ENCODE measurements at places on chromosomes 1 and 21. TPM values are rescaled to one million over a fixed set of nuclear protein-coding genes. Genes with fewer than 3 reads are reported as not detected.

DNA sequence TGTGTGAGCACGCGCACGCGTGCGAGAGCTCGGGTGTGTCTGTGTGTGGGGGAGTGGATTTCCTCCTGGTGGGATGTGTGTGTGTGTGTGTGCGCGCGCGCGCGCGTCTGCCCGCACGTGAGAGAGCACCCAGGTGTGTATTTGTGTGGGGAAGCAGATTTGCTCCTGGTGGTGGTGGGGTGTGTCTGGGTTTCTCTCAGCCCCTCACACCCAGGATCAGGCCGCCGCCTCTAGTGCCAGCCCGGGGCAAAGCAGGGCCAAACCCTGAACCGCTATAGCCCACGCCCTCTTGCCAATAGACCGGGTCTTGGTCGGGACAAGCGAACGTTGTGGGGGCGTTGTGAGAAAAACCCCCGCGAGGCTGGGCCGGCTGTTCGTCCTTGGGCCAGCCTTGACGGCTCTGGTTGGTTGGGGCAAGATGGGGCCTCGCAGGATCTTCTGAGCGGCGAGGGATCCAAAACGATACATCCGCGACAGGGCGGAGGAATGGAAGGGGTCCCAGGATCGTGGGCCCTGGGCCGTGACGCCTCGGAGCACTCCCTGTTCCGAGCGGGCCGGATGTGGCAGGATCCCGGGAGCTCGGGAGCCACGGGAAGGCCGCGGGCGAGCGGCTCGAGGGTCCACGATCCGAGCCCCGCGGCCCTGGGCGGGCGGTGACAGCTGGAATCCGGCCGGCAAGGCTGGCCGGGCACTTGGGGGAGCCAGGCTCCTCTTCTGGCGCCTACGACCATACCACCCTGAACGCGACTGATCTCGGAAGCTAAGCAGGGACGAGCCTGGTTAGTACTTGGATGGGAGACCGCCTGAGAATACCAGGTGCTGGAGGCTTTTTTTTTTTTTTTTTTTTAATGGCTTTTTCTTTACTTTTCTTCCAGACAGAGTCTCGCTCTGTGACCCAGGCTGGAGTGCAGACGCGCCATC, 68.2 kb downstream of the RNF187 start:
- peak; percentile 51 for DNase-seq

GRCh38 chr1:231091831-231092301, 51.8 kb upstream of the FAM89A start:
- DNase-seq, result no peak

C1QA gene
- total RNA-seq, result 35.1 TPM

IVL gene
- total RNA-seq, result not detected

GRCh38 chr1:184724843-184725242, 29.8 kb downstream of the EDEM3 start:
- no peak for DNase-seq

- no peak for DNase-seq
Measured at GRCh38 chr1:156376958-156377919, 8.2 kb downstream of the RHBG start.

DNA sequence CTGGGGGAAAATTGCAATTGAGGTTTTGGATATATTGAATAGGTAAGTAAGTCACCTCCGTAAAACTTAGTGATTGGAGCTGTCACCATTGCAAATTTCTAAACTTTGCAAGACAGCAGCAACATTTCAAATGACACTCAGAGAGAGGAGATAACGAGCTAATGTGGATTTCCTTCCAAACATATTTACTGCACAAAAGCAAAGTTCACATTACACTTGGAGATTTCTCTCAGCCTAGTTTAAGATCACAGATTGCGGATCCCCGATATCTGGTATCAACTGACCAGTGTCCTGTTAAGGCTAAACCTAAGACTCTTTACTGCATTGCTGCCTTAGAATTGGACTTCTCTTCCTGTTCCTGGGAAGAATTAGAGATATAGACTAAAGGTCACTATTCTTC, 47.5 kb downstream of the ZNF697 start:
- no peak for DNase-seq

DNA sequence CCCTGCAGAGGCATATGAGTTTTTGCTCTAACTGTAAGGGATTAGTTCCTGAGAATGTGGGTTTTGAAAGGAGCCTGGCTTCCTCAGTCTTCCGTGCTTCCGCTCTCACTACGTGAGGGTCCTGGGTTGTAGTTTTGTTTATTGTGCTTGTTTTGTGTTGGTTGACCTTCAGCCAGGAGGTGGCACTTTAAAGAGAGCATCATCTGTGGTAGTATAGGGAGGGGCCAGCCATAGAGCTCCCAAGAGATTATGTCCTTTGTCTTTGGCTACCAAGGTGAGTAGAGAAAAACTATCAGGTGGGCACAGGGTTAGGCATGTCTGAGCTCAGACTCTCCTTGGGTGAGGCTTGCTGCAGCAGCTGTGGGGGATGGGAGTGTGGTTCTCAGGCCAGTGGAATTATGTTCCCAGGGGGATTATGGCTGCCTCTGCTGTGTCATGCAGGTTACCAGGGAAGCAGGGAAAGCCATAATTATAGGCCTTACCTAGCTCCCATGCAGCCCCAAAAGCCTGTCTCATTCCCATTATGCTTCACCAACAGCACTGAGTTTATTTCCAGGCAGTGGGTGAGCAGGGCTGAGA, 23.5 kb downstream of the CYP4B1 start:
- no peak for DNase-seq

- DNase-seq, result no peak
Measured at GRCh38 chr1:111483876-111484275, 10.1 kb downstream of the C1orf162 start.

GRCh38 chr1:197526736-197527371, 248.4 kb downstream of the DENND1B start:
- no peak for DNase-seq

DNA sequence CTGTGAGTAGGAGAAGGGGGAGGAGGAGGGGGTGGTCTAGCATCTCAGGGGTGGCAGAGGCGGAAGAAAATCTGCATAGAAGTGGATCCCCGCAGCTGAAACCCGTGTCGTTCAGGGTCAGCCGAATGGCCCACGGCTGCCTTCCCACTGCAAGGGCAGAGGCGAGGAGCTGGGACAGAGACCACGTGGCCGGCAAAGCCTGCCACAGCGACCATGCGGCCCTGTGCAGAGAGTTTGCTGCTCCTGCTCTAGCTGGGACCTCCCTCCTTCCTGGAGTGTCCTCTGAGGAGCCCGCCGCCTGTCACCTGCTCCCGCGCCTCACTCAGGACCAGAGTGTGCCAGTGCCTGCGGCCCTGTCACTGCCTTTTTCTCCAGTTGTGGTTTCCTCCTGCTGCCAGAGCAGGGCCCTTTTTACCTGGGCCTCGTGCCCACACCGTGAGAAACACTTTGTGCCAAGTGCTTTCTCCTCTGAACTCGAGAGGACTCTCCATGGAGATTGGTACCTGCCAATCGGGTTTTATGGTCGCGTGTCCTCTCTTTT, 5.4 kb upstream of the TRPM2 start:
- no peak for DNase-seq

DNA sequence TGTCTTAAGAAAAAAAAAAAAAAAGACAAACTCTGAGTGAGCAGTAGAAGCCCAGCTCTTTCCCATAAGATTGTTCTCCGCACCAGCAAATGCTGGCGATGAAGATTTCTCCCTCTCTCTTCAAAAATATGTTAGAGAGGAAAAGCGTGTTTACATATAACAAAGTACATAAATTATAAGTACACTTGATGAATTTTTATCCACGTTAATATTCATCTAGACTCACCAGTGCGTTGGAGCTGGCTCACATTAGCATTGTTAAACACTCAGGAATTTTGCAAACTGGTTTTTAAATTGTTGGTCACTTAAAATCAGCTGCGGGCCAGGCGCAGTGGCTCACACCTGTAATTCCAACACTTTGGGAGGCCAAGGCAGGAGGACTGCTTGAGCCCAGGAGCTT, 56.0 kb downstream of the RUNX3 start:
- DNase-seq, result no peak

- no peak for DNase-seq
Measured at GRCh38 chr1:22273686-22274681, 131.1 kb upstream of the WNT4 start.

- DNase-seq, result no peak
Measured at GRCh38 chr1:119012383-119012782, 24.2 kb upstream of the TBX15 start.

- no peak for DNase-seq
Measured at GRCh38 chr1:56025942-56026341, 553.4 kb downstream of the PLPP3 start.

LCE5A gene
- not detected for total RNA-seq

CCDC30 gene
- 2.0 TPM for total RNA-seq

DNA sequence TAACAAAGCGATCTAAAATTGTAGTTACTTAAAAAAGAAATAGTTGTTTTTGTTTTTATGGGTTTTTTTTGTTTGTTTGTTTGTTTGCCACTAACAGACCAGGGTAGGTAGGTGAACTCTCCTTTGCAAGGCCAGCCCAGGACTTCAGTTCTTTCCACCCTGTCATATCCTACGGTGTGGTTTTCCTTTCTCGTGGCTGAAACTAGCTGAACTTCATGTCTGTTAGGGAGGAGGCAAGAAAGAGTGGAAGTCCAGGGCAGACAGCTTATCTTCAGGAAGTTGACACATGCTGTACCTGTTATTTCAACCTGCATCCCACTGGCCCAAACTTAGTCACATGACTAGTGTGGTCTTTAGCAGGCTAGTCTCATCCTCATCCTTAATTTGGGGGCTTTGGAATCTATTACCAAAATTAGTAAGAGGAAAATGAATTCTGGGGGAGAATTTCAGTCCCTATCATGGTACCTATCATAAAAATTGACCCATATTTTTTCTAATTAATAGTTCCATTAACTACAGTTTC, 62.9 kb upstream of the LRRC7 start:
- DNase-seq, result no peak

KLHDC8A gene
- total RNA-seq, result not detected

- no peak for DNase-seq
Measured at GRCh38 chr1:103905363-103905762, 155.7 kb downstream of the AMY1C start.

BATF3 gene
- 1.9 TPM for total RNA-seq

TDRD5 gene
- total RNA-seq, result not detected

ERO1B gene
- 5.8 TPM for total RNA-seq

DNA sequence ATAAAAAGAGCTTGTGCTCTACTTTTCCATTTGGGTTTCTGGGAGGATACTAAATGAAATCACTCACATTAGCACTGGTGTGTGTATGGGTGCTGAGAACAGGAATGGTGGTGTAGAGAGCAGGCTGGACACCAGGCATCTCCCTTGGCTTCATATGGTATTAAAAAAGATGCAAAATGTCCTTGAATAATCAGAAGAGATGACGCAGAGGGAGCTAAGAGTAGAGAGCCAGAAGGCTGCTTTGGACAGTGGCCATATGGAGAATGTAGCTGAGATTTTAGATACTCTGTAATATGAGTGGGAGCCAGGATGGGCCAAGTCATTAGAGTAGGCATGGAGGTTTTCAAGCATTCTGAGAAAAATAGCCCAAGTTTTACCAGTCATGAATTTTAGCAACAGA, 112.3 kb upstream of the ZRANB2 start:
- DNase-seq, result no peak

MYOG gene
- total RNA-seq, result 0.16 TPM

DNA sequence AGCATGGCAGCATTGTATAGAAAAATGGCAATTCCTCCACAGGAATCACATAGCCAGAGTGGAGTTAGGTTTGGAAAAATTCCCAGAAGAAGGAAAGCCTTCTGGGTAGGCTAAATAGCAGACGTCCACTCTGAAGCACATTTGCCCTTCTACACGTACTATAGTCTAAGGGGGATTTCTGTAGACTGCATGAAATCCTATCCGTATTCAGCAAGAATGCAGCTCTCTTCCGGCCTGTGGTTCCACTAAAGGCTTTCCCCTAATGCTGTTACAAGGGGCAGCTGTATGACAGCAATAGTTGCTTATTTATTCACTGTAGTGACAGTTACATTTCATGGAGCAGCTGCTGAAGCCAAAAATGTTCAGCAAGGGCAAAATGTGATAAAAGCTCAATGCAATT, 263.6 kb downstream of the RWDD3 start:
- DNase-seq, result no peak

AXDND1 gene
- total RNA-seq, result not detected

GRCh38 chr1:93700532-93701469, 19.2 kb upstream of the BCAR3 start:
- DNase-seq, result no peak

GRCh38 chr21:37899146-37899545, 17.1 kb downstream of the KCNJ6 start:
- no peak for DNase-seq

- DNase-seq, result no peak
Measured at GRCh38 chr1:166064313-166064926, 102.4 kb downstream of the FAM78B start.

DNA sequence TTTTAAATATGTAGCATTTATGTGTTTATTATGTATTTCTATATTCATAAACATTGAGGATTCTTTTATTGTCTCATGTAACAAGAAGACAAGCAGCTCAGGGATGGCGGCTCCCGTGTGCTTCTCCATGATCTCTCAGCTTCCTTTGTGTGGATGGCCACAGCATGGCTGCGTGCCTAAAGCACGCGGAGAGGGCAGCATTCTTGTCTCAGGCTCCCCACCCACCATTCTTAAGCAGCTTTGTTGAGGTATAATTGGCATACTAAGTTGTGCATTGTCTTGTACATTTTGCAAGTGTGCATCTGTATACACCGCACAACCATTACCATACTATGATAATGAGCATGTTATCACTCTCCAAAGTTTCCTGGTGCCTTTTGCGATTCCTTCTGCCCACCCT, 81.6 kb downstream of the CAMTA1 start:
- DNase-seq, result no peak

CATSPERE gene
- total RNA-seq, result 0.38 TPM

DNA sequence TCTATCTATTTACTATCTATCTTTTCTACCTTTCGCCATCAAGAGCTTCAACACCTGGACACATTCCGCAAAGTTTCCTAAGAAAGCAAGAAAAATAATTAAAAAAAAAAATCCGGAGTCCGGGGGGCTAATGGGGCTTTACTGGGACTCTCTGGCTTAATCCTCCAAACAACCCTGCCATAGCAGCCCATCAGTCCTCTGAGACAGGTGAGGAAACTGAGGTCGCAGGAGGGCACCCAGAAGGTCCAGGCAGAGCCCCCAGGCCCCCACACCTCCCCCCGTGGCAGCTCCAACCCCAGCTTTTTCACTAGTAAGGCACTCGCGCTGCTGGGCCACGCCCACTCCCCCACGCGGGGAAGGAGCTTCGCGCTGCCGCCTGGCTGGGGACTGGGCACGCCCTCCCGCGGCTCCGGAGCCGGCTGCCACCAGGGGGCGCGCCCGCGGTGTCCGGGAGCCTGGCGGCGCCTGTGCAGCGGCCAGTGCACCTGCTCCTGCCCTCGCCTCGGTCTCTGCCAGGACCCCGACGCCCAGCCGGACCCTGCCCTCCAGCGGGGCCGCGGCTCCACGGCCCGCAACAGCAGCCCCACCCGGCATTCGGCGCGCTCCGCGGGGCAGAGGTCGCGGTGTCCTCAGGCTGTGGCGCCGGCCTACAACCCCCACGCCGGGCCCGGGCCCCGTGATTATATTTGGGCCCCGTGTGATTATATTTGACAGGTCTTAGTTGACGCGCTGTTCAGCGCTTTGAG, 54.1 kb upstream of the SAMD11 start:
- peak; percentile 90 for DNase-seq

DNA sequence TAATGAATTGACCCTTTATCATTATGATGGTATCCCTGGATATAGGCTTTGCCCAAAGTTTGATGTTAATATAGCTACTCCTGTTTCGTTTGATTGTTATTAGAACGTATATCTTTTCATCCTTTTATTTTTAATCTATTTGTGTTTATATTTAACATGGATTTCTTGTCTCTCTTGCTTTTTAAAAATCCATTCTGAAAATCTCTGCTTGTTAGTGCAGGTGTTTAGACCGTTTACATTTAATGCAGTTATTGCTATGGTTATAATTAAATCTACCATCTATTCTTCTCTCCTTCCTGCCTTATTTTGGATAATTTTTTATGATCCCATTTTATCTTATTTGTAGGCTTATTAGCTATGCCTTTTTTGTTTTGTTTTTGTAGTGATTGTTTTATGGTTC, 12.4 kb downstream of the TSNAX start:
- no peak for DNase-seq

TTC24 gene
- total RNA-seq, result not detected

Measured in cardiac septum (tissue), 1 donor.